ENCODE measurements at places on chromosomes 7 and 10.
A peak's percentile ranks its signal among the peaks of the same experiment; 100 is the strongest.

DNA sequence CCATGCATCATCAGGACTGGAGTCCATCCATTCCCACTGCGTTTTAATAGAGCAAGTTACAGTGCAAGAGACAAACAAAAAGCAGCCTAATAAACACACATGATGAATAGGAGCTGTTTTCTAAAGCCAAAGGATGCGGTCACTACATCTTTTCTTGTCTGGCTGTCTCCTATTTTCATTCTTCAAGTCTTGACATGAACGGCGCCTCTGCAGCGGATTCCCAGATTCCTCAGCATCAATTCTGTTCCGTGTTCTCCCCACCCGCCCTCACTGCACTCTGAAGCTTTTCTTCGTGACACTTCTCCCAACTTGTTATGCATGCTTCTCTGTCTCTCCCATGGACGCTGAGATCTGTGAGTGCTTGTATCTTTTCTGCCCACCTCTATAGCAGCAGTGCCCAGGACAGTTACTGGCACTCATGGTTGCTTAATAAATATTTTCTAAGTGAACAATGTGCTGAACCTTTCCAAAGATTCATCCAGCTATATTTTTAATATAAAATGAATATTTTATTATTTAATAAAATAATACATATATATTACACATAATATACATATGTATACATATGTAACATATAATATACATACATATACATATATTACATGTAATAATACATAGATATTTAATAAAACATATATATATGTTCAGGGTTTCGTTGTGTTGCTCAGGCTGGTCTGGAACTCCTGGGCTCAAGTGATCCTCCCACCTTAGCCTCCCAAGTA is 242.9 kb downstream of the ABCA13 start:
- H3K36me3 ChIP-seq = no peaks in the 10 kb centered on the region
- no peak overlapping the region for H3K27ac ChIP-seq
- H3K27me3 ChIP-seq = no peaks in the 10 kb centered on the region
- DNase-seq = no peak
- no peak overlapping the region for H3K4me3 ChIP-seq

GRCh38 chr10:58266003-58266825 is 1.5 kb downstream of the IPMK start:
- no peak overlapping the region for H3K27ac ChIP-seq
- H3K4me3 ChIP-seq = peak overlapping the region; percentile 45
- no peaks in the 10 kb centered on the region for H3K4me1 ChIP-seq
- no peak for DNase-seq
- H3K27me3 ChIP-seq = no peaks in the 10 kb centered on the region

- H3K4me3 ChIP-seq = no peak overlapping the region
- no peaks in the 10 kb centered on the region for H3K36me3 ChIP-seq
- DNase-seq = no peak
- H3K4me1 ChIP-seq = no peaks in the 10 kb centered on the region
- no peak overlapping the region for H3K27ac ChIP-seq
Observed at GRCh38 chr10:70809011-70809611, 6.6 kb upstream of the SGPL1 start.

- no peaks in the 10 kb centered on the region for H3K4me1 ChIP-seq
- no peak for DNase-seq
- H3K36me3 ChIP-seq = no peaks in the 10 kb centered on the region
- H3K27ac ChIP-seq = no peak overlapping the region
- H3K4me3 ChIP-seq = no peak overlapping the region
Observed at GRCh38 chr7:157021871-157022680, 11.6 kb upstream of the MNX1 start.

DNA sequence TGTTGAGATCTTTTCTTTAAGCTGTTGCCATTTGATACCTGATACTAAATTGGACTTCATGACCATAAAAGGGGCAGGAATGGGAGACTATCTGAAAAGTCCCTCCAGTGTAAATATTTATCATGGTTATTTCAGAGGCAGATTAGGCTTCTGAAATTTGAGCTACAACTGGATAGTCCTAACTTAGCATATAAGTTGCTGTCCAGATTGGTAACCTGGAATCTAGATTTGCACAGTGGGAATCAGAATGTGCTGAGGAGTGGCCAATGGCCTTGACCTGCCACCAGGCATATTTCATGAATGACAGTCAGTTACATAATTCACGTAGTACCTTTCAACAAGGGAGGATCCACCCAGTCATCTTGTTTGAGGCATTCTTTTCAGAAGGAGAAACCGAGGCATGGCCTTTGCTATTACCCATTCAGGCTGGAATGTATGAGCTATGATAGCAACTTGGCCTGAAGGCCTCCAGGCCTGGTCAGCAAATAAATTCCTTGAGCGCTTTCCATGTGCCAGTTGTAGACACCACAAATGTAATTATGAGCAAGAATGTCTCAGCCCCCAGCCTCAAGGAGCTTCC is 80.0 kb downstream of the EEPD1 start:
- DNase-seq = no peak
- no peaks in the 10 kb centered on the region for H3K36me3 ChIP-seq
- H3K4me3 ChIP-seq = no peak overlapping the region
- no peak overlapping the region for H3K27ac ChIP-seq
- no peaks in the 10 kb centered on the region for H3K4me1 ChIP-seq
- no peaks in the 10 kb centered on the region for H3K27me3 ChIP-seq

DNA sequence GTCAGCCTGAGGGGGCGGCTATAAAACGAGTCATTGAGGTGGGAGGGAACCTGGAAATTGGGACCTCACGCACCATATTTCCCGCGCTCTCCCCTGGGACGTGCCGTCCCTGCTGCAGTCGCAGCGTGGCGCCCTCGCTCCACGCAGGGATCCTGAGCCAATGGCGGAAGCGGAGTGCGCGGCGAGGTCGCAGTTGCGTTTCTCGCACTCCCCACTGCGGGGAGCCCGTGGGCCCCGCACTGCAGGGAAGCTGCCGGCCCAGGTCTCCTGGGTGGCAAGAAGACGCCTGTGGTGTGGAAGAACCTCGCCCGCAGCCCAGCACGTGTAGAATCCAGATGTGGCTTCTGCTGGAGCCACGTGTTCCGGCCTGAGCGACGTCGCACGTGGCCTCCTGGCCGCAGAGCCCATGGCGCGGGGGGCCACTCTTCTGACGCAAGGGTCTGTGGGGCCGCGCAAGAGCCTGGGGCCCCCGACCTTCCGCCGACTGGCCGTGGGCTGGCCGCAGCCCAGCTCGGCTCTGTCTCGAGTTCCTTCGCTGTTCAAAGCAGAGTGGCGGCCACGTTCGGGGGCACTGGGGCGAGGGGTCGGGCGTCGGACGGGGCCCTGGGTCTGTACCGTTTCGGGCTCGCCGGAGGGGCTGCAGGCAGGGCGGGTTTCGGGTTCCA is 26.4 kb downstream of the HIF1AN start:
- H3K27me3 ChIP-seq = no peaks in the 10 kb centered on the region
- no peaks in the 10 kb centered on the region for H3K4me1 ChIP-seq
- H3K27ac ChIP-seq = no peak overlapping the region
- peak; percentile 68 for DNase-seq

DNA sequence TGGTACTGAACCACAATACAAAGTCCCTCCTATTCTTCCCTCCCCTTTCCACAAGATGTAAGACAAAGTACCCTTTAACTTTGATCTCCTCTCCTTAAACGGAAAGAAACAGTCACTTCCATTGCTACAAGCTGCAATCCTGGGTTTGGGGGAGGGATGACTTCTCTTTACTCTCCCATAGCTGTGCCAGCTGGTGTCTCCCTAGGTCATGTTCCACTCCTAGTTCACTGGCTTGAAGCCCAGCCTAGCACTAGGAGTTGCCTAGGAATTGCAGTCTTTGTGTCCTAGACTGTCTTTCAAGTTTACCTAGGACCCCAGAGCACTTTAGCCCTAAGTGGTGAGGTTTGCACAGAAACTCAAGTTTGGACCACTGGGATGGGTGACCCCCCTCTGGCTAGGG is 311.1 kb downstream of the HPSE2 start:
- H3K36me3 ChIP-seq = no peaks in the 10 kb centered on the region
- no peaks in the 10 kb centered on the region for H3K27me3 ChIP-seq
- H3K4me3 ChIP-seq = no peak overlapping the region
- H3K4me1 ChIP-seq = no peaks in the 10 kb centered on the region
- no peak for DNase-seq

DNA sequence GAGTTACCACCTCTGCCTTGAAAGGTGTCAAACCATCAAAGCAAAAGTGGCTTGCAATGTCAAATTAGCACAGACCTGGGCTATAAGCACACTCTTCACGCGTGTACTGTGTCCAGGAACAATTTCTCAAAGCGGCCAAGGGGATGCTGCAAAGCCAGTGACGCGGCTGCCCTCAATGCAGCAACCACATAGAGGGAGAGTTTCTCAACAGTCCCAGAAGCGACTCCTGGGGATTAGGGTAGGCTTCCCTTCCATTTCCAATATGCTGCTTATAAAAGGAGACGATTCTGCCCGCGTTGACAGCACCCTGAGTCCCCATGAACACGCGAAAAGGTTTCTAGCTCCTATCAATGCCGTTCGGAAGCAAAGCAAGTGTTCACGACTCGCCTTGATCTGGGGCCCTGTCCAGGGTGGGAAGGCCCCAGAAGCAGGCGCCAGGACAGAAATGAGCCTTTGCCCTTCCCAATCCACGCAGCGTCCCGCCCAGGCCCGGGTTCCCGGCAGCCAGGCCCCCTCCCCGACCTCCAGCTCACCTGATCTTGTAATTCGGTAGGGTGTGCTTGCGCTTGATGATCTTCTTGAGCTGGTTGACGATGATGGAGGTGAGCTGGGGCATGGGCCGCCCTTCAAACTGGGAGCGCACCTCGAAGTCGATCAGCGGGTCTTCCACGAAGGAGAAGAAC is 1.3 kb downstream of the PDZD8 start:
- peak overlapping the region; percentile 83 for H3K4me3 ChIP-seq
- peak; percentile 80 for DNase-seq
- H3K27ac ChIP-seq = no peak overlapping the region
- H3K27me3 ChIP-seq = no peaks in the 10 kb centered on the region

GRCh38 chr7:105829681-105830322 is 46.6 kb downstream of the ATXN7L1 start:
- no peak overlapping the region for H3K4me3 ChIP-seq
- no peaks in the 10 kb centered on the region for H3K27me3 ChIP-seq
- DNase-seq = no peak
- H3K36me3 ChIP-seq = no peaks in the 10 kb centered on the region
- H3K4me1 ChIP-seq = no peaks in the 10 kb centered on the region

GRCh38 chr7:98165827-98166667 is 45.2 kb upstream of the BHLHA15 start:
- H3K27ac ChIP-seq = no peak overlapping the region
- H3K4me3 ChIP-seq = no peak overlapping the region
- H3K36me3 ChIP-seq = no peaks in the 10 kb centered on the region

Data from aorta (tissue), 5 donors.